CD4-positive, alpha-beta T cell (primary cell): ENCODE measurements at places on chromosomes 16 and 17.

DNA sequence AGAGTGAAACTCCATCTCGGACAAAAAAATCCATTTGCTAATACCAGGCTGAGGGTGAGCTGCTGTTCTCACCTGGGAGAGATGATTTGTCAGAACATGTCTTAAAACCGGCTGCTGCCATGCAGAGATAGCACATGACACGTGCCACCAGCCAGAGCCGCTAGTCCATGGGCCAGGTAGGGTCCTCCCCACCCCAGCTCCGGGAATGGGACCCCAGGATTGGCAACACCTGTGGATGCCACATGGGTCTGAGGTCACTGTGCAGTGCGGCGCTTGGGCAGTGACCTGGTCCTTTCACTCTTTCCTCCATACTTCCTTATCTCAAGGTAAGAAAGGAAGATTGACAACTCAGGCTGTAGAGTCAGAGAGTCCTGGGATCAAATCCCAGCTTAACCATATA, 393.3 kb upstream of the TNRC6C start:
- H3K4me3 ChIP-seq: no peak overlapping the region
- H3K36me3 ChIP-seq: no peaks in the 10 kb centered on the region
- H3K27ac ChIP-seq: no peak overlapping the region
- H3K4me1 ChIP-seq: no peaks in the 10 kb centered on the region
- DNase-seq: no peak
- peaks cover 3% of the 10 kb centered on the region for H3K27me3 ChIP-seq

GRCh38 chr17:82345151-82345976, 11.8 kb upstream of the SECTM1 start:
- H3K27ac ChIP-seq: no peak overlapping the region
- H3K27me3 ChIP-seq: no peaks in the 10 kb centered on the region
- H3K4me3 ChIP-seq: no peak overlapping the region
- no peak for DNase-seq
- H3K4me1 ChIP-seq: peaks cover 8% of the 10 kb centered on the region

DNA sequence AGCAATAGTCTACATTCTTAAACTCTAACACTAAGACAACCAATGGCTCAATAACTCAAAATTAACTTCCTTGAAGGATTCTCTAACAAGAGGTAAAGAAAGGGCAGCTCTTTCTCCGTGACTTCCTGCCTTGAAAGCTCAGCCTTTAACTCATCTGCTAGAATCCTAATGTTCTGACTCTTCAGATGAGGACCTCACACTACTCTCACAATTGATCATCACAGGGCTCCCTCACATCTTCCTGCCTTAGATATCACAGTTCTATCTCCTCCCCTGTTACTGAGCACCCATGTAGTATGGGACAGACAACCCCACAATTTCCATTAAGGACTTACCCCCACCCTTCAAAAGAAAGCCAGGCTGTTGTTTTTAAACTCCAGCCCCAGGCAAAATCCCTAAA, 33.5 kb downstream of the SMURF2 start:
- peaks cover 25% of the 10 kb centered on the region for H3K4me1 ChIP-seq
- H3K27ac ChIP-seq: no peak overlapping the region
- no peak for DNase-seq
- no peak overlapping the region for H3K4me3 ChIP-seq
- no peaks in the 10 kb centered on the region for H3K27me3 ChIP-seq
- peaks cover 5% of the 10 kb centered on the region for H3K36me3 ChIP-seq

DNA sequence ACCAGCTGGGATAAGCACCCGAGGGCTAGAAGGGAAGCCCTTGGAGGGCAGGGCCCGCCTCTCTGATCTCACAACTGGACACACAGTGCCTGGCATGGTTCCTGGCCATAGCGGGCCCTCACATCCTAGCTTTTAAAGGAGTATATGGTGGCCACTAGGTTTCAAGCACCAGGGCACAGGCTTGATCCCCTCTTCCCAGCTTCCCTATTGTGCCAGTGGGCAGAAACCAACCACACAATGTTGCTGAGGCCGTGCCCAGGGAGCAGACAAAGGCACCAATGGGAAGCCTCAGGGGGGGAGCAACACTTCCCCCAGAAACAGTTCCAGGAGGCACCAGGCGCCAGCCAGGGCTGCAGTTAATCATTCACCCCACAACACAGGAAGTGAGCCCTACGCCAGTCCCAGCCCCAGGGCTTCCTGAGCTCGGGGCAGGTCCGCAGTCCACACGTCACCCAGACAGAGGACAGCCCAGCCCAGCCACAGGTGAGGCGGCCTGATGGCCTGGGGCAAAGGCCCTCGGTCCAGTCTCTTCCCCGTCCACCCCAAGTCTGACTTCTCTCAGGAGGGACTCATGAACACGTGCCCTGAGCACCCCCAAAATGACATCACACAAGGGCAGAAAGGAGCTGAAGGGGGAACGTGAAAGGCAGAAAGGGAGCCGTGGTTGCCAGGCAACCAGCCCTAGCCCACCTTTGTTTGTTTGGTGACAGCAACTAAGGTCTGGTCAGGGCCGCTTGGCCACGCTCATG, 12.8 kb downstream of the SMIM5 start:
- H3K27ac ChIP-seq: no peak overlapping the region
- peaks cover 34% of the 10 kb centered on the region for H3K36me3 ChIP-seq
- no peaks in the 10 kb centered on the region for H3K27me3 ChIP-seq
- H3K4me3 ChIP-seq: no peak overlapping the region
- peaks cover 8% of the 10 kb centered on the region for H3K4me1 ChIP-seq

DNA sequence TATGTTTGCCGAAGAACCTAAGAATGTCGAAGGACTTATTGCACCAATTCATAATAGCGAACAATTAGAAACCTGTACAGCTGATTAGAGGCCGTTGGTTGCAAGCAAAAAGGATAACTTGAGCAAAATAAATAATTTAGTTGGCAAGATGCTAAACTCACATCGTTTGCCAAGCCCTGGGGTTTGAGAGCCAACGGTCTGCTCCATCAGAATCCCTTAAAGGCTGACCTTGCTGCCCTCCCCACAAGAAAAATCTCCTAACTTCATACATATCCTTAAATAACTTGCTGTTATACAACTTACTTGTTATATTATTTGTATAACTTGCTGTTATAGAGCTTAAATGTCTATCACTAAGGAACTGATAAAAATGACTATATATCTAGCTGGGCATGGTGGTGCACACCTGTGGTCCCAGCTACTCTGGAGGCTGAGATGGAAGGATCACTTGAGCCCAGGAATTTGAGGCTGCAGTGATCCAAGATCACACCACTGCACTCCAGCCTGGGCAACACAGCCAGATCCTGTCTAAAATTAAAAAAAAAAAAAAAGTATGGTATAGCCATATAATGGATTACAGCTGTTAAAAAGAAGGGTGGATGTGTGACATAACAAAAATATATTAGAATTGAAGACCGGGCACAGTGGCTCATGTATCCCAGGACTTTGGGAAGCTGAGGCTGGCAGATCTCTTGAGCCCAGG, 1.9 kb upstream of the TRIM37 start:
- no peak overlapping the region for H3K4me3 ChIP-seq
- no peak overlapping the region for H3K27ac ChIP-seq
- H3K27me3 ChIP-seq: no peaks in the 10 kb centered on the region
- peaks cover 3% of the 10 kb centered on the region for H3K36me3 ChIP-seq
- no peak for DNase-seq
